GM04503 (cell line): ENCODE measurements at places on chromosomes 6 and 20.

- DNase-seq = no peak
Observed at GRCh38 chr6:217048-217659, 75.1 kb upstream of the DUSP22 start.

DNA sequence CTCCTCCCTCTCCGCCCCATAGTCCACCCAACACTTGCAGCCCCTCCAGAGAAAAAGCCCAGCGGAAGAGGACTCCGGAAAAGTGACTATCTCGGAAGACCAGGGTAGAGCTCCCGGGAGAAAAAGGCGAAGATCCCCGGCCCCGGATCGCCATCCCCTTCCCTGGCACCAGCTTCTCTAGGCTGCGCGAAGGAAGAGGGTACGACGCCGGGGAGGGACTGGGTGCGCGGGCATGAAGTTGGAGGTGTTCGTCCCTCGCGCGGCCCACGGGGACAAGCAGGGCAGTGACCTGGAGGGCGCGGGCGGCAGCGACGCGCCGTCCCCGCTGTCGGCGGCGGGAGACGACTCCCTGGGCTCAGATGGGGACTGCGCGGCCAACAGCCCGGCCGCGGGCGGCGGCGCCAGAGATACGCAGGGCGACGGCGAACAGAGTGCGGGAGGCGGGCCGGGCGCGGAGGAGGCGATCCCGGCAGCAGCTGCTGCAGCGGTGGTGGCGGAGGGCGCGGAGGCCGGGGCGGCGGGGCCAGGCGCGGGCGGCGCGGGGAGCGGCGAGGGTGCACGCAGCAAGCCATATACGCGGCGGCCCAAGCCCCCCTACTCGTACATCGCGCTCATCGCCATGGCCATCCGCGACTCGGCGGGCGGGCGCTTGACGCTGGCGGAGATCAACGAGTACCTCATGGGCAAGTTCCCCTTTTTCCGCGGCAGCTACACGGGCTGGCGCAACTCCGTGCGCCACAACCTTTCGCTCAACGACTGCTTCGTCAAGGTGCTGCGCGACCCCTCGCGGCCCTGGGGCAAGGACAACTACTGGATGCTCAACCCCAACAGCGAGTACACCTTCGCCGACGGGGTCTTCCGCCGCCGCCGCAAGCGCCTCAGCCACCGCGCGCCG, 822 bp downstream of the FOXQ1 start:
- DNase-seq = no peak

DNA sequence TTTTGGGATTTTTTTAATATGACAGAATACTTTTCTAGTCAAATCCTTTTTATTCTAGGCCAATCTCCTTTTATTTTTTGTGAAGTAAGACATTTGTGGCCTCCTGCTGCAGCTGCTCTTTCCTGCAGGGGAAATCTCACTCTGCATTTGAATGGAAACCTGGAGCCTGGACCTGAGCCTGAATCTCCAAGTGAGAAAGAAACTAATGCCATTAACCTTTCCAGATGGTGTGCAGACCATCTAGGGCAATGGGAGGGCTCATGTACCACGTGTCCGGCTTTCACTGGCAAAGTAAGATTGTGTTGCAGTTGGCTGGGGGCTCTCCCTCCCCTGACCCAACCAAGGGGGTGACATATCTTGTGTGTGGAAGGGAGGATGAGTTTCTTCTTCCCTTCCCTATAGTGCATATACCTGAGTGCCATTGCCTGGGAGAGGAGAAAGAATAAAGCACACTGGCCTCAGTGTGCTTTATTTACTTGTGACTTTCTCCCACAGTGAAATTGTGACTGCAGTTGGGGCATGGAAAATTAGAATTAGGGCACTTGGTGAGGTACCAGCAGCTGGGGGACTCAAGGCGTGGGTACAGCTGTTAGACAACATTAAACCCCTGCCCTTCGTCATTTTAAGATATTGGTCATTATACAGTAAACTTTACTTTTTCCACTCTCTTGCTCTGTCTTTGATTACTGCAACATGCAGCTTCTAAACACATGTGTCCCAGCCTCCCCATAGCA, 159.8 kb upstream of the RIN2 start:
- DNase-seq = no peak

GRCh38 chr6:119307056-119307455, 42.5 kb downstream of the MAN1A1 start:
- no peak for DNase-seq

GRCh38 chr6:150373260-150373701, 4.5 kb downstream of the IYD start:
- peak; percentile 77 for DNase-seq

DNA sequence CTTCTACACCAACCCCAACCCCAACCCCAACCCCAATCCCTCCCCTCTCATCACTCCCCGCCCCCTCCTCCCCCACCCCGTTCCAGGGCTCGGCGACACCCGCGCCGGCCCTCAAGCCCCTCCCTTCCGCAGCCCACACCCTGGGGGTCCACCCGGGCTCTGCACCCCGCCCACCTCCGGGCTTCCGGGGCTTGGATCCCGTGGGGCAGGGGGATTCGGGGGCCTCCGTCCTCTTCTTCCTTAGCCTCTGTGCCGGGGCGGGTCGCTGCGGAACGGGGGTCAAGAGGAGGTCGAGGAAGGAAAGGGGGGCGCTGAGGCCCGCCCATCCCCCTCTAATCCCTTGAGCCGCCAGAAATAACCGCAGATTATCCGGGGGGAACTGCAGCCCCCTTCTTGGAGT, 690 bp downstream of the TULP1 start:
- DNase-seq = no peak

GRCh38 chr20:2829376-2829775, 11.1 kb downstream of the PCED1A start:
- DNase-seq = no peak

- DNase-seq = no peak
Observed at GRCh38 chr20:50654904-50655303, 36.4 kb downstream of the RIPOR3 start.

GRCh38 chr6:29749308-29749662, 26.1 kb downstream of the HLA-F start:
- DNase-seq = no peak

DNA sequence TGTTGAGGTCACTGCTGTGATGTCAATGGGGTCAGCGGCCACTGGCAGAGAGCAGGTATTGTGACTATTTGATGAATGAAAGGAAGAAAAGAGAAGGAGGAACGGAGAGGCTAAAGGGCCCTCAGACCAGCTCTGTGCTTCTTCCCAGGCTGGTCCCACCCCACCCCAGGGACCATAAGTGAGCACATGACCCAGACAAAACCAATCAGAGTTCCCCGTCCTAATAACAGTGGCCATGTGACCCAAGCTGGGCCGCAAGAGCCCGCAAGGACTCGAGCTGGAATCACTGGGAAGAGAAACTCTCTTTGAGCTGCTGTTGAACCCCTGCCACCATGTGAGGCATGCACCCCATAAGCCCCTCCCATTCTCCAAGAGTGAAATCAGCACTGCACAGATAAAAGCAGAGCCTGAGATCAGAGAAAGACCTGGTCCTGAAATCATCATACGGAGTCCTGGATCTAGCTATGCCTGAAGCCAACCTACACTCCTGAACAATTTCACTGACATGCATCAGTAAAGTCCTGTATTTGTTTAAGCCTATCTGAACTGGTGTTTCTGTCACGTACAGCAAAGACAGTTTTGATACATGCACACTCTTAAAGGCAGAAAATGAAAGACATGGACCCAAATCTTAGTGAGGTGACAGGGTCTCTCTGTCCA, 90.2 kb downstream of the PREX1 start:
- DNase-seq = no peak

GRCh38 chr6:21732731-21733130, 139.2 kb downstream of the SOX4 start:
- no peak for DNase-seq

DNA sequence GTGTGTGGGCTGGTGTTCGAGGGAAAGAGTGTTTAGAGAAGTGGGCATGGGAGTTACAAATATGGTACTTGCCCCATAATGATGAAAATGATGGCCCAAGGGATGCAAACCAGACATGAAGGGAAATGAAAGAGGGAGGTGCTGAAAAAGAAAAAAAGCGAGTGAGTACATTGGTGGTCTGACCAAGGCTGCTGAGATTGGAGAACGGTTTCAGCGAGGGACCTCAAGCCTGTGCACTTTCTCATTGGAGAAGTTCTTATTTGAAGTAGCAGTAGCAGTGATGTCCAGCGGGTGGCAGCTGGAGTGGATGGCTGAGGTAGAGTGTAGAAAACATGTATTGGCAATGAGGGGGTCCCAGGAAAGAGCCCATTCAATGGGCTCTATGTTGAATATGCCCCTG, 54.8 kb downstream of the TNFAIP3 start:
- DNase-seq = no peak

DNA sequence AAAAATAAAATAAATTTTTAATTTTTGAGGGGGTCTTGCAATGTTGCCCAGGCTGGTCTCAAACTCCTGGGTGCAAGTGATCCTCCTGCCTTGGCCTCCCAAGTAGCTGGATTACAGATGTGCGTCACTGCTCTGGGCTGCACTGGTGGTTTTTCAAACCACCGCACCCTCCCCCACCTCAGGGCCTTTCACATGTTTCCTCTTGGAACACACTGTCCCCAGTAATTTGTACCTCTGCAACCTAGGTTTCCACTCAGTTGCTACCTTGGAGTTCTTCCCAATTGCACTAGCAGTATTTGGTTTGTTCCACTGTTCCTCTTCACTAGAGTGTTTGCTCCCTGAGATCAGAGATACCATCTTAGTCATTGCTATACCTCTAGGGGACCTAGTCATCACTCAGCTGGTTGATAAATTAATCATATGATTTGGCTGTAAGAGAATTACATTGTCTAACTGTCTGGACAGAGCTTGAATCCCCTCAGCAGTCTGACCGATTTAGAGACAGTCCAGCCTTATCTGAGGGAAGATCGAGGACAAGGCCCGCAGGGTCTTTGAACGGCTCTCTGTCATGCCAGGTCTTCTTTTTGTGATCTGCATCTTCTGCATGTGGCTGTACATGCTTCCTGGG, 32.0 kb downstream of the CEP43 start:
- DNase-seq = no peak

DNA sequence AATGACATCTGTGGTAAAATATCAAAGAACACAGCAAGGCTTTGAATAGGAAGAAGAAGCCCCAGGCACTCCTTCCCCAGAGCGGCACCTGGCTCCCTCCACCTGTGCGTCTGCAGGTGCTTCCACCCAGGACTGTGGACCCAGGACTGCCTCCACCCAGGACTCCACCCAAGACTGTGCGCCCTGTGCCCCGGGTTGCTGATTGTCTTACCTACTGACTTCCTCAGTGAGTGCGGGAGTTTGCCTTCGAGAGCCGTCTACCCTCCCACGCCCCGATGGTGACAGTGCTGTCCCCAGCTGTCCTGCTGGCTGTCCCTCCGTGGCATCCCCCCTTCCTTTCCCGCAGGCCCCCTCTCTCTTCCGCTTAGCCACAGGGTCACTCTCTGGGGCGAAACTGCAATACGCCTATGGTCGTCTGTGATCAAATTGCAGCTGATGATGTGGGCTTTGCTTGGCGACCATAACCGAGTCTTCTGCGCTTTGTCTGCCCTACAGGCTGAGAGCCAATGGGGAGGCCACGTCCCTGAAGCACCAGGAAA, 52.1 kb downstream of the IRF4 start:
- no peak for DNase-seq

DNA sequence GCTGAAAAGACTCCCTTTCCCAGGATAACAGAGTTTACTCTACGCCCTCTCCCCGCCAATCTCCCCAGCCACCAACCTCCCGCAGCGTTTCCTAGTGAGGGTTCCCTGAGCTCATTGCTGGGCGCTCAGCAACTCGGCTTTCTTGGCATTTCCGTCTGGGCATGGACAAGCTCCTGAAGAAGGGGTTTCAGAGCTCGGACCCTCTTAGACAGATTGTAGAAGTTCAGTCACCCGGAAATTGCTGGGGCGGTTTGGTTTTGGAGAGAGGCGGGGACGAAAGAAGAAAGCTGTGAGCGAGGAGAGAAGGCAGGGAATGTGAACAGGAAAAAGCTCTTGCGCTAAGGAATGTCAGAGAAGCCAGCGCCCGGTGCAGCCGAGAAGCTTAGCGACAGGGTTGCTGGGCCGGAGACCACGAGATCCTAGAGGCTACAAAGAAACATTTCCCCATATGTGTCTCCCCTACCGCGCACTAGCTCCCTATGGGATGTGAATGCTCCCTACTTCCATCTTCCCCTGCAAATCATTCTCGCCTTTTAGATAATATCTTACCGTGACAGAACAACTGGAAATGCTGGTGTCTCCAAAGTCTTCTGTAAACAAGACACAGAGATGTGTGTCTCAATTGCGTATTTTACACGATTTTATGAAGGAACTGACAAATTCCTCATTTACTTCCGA, 15.8 kb downstream of the POM121L2 start:
- DNase-seq = no peak

- DNase-seq = no peak
Observed at GRCh38 chr20:24439737-24440387, 29.6 kb upstream of the SYNDIG1 start.

GRCh38 chr6:36075656-36076055, 48.0 kb downstream of the MAPK14 start:
- no peak for DNase-seq

- DNase-seq = peak; percentile 26
Observed at GRCh38 chr6:57421503-57421902, 104.1 kb downstream of the PRIM2 start.

GRCh38 chr6:154653385-154653784, 79.8 kb upstream of the SCAF8 start:
- no peak for DNase-seq

GRCh38 chr6:160750276-160750689, 48.2 kb downstream of the PLG start:
- no peak for DNase-seq

GRCh38 chr6:21395121-21395520, 198.4 kb upstream of the SOX4 start:
- DNase-seq = no peak

- DNase-seq = no peak
Observed at GRCh38 chr6:151101161-151101815, 138.5 kb upstream of the AKAP12 start.

GRCh38 chr6:143429970-143430369, 20.5 kb downstream of the ADAT2 start:
- DNase-seq = no peak

GRCh38 chr6:161383951-161384350, 110.1 kb upstream of the AGPAT4 start:
- DNase-seq = no peak

GRCh38 chr6:151380848-151381205, 10.5 kb downstream of the ZBTB2 start:
- DNase-seq = no peak

- DNase-seq = no peak
Observed at GRCh38 chr6:163401039-163401885, 13.3 kb upstream of the QKI start.

- DNase-seq = no peak
Observed at GRCh38 chr20:13494019-13494418, 144.7 kb downstream of the TASP1 start.

GRCh38 chr6:133741375-133741861, 147.5 kb upstream of the TCF21 start:
- no peak for DNase-seq

GRCh38 chr20:36875702-36876472, at the start of gene TLDC2:
TLDC2 (plus strand) TSS chr20:36876138; CDS start chr20:36876175, 37 bp downstream.
- DNase-seq = no peak

GRCh38 chr20:25014816-25015215, 22.3 kb upstream of the APMAP start:
- DNase-seq = no peak

GRCh38 chr6:29736563-29736962, 13.3 kb downstream of the HLA-F start:
- DNase-seq = no peak

- DNase-seq = no peak
Observed at GRCh38 chr20:44909872-44910689, at the start of gene PABPC1L. PABPC1L (plus strand) TSS chr20:44910060; CDS start chr20:44910144, 84 bp downstream.

GRCh38 chr6:43172104-43173007, 1.3 kb downstream of the SRF start:
- DNase-seq = no peak

GRCh38 chr20:8589956-8590355, 457.9 kb downstream of the PLCB1 start:
- no peak for DNase-seq

- no peak for DNase-seq
Observed at GRCh38 chr6:11042750-11043377, 1.2 kb downstream of the ELOVL2 start.
